Amniotic epithelial cell (primary cell): ENCODE measurements at places on chromosomes 13 and 19.

GRCh38 chr13:23175920-23176319 is 4.9 kb upstream of the SGCG start:
- DNase-seq: peak; percentile 6

DNA sequence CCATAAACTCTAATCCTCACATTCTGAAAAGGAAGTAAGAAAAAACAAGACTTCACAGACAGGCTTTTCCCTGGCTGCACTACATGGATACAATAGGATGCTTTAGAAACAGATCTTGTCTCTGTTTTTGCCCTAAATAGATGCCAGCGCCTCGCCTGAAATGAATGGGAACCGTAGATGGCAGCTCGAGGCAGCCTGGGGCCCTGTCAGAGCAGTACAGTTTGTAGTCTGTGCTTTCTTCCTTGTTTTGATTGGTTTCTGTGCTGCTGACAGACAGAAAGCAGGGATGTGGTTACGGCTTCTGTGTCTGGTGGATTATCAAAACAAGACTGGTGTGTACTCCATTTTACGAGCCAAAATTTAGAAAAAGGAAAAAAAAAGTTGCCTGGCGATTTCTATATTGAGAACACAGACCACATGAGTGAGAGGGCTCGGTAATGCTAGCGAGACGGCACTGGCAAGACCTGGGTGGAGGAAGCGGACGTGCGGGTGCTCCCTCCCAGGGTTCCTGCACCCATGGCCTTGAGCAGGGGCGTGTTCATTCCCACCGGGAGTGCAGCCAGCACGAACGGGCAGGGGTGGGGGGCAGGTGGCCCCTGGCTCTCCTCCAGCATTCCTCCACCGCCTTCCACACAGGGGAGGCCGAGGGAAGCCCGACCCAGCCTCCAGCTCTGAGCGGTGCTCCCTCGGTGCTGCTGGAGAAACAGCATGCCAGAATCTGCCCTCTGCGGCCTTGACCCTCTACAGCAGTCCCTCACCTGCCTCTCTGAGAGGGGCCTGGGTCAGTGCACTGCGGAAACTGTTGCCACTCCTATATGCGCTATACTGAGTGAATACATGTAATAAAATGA is 37.6 kb upstream of the C1QTNF9 start:
- DNase-seq: peak; percentile 91

DNA sequence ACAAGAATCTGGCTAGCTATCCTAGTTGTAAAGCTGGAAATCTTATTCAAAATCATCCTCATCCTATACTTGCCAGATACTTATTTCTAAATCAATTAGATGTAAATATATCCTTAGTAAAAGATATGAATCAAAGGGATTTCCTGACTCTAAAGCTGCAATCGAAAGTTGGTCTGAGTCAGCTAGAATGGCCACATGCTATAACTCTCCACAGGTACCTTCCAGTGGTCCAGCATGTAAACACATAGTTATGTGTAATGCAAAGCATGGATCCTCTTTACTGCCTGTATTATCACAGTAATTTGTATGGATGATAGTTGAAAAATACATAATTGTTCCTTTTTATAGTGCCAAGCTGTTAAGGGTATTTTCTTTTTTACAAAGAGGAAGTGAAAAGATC is 27.4 kb downstream of the SLITRK6 start:
- peak; percentile 4 for DNase-seq

DNA sequence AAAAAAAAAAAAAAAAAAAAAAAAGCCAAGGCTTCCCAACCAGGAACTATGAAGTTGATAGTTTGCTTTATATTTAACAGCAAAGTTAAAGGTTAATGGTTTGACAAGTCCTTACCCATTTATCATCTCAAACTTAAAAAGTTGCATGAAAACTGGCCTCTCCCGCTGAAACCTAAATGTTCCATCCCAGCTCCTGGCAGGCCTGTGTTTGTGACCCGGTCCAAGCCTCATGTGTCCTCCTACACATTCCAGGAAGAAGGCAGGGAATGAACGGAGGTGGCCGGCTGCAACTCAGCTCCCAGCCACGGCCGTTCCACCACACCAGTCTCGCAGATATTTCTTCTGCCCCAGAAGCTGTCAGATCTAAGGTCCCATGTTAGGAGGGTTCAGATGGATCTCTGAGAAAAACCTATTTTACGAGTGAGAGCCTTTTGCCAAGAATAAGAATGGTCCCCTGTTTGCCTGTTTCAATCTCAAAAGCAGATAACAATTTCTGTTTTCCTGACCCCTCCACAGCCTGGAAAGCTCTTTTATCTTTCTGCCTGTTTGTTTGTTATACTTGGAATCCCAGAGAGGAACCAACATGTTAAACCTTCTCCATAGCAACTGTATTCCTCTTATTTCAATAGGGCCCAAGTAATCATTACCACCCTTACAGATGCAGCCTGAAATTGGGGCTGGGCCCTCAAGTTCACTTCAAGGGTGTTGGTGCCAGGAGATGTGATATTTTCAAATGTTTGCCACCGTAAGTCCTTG is 56.5 kb downstream of the KCTD12 start:
- DNase-seq: no peak

GRCh38 chr19:45524575-45525129 is 17.4 kb downstream of the VASP start:
- no peak for DNase-seq

DNA sequence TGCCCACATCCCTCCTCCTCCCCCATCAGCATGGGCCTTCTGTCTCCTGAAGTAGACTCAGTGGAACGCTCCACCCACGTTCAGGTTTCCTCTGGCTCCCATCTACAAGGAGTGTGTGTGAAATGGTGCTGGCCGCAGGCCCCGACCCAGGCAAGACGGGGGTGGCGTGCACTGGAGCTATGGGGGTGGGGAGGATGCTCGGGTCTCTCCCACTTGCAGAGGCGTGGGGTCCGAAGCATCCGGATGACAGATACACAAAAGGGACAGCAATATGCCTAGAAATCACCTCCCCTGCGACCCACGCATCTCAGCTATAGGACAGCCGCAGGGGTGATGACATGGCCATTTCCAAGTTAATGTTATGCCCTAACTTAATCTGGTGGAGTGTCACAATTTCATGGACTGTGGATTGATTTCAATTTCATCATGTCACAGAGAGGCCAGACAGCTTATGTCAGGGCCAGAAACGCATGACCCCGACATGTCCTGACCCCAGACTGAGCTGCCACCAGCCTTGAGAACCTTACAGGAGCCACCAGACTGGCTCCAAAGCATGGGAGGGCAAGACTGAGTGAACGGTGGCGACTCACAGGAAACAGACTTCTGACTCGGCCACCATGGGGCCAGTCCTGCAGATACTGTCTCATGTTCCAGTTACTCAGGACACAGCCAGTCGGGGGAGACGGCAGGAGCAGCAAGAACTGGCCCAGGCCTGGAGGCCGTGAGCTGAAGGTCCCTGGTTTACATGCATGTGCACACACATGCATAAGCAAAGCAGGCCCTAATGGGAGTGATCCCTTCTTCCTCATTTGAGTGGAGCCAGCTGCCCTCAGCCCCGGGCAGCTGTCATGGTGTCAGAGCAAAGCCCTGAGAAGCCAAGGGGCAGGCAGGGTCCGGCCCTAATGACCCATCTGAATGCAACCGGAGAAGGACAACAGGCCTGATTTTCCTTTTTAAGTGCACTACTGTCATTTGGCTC is 82.2 kb downstream of the SLC7A1 start:
- no peak for DNase-seq

DNA sequence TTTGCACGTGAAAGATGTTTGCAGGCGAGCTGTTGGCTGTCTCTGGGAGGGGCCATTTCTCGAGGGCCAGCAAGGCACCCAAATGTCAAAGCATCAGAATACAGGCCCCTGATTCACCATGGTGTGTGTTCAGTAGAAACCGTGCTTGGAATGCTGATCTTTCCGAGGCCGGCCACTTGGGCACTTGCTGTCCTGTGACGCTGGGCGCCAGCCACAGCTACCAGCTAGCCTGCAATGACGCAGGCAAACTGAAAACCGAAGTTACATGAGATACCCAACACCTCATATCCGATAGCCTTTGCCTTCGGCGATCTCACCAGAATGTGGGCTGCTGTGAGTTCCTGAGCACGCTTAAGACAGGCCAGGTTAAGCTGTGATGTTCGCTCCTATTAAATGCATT is 12.0 kb downstream of the THOP1 start:
- DNase-seq: no peak

GRCh38 chr19:10238172-10238783 is 7.1 kb upstream of the S1PR2 start:
- DNase-seq: peak; percentile 35

- peak; percentile 12 for DNase-seq
Observed at GRCh38 chr13:110183910-110184309, 123.0 kb downstream of the COL4A1 start.

DNA sequence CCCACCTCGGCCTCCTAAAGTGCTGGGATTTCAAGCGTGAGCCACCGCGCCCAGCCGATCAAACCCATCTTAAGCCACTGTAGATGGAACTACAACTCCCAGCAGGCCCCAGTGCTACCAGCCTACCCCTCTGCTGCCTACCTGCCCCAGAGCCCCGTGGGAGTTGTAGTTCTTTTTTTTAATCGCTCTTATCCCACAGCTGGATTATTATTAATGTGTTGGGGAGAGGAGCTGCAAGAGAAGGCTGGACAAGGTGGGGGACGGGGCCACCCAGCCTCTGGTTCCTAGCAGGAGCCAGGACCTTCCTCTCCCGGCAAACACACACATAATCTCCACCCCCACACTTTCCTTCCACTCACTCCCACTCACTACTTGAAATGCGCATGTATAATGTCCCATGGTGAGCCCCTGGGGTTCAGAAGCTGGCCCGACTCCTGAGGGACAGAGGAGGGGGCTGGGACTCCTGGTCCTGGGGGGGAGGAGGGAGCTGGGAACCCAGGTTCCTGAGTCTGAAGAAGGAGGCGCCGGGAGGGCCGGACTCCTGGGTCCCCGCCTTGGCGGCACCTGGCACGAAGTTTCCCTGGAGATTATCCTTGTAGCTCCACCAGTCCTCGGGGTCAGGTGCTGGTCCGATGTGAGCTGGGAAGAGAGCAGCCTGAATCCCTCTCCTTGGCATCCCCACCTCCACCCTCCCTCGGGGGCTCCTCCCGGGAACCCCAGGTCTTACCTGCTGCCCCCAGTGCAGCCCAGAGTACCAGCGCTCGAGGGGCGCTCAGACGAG is 958 bp downstream of the CA11 start:
- DNase-seq: peak; percentile 82

- DNase-seq: no peak
Observed at GRCh38 chr19:8600816-8601215, 9.7 kb downstream of the ADAMTS10 start.

DNA sequence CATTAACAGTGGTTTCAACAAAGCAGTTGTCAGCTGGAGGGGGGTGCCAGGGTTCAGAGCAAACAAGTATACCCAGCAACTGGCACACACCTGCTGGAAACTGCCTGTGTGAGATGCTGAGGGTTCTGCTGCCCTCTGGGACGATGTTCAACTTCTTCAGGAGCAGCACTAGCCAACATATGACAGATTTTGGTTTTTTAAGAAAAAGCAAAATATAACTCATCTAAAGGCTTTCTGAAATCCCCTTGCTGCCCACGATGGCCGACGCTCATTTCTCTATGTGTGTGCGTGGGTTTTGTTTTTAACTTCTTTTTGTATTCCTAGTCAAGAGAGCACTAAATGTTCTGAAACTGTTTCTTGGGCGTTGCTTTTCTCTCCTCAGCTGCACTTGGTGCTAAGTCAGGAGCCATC is 79.9 kb downstream of the MRPL57 start:
- DNase-seq: no peak

DNA sequence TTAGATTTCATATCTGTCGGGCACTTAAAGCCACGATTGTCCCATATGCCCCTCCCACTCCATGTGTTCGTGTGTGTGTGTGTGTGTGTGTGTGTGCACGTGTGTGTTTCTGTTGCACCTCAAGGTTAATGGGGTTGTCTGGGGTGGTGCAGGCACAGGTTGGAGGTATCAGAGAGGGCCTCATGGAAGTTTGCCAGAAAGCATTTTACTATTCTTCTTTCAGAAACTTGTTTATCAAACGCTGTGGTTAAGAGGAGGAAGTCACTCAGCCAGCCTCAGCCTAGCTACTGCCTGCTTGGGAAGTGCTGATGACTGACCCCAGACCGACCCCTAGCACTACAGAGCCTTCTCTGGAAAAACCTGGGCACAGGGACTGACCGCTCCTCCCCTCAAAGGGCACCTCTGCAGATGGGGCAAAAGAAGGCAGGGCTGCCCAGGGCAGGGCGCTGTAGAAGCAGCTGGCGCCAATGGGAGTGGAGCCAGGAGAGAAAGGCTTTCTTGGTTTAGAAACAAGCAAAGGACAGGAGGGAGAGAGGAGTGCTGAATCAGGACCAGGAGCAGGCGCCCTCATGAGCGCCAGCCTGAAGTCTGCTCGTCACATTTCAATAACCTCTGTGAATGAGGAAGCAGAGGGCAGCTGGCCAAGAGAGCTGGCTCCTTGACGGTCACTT is 3.9 kb downstream of the SIAH3 start:
- peak; percentile 37 for DNase-seq

DNA sequence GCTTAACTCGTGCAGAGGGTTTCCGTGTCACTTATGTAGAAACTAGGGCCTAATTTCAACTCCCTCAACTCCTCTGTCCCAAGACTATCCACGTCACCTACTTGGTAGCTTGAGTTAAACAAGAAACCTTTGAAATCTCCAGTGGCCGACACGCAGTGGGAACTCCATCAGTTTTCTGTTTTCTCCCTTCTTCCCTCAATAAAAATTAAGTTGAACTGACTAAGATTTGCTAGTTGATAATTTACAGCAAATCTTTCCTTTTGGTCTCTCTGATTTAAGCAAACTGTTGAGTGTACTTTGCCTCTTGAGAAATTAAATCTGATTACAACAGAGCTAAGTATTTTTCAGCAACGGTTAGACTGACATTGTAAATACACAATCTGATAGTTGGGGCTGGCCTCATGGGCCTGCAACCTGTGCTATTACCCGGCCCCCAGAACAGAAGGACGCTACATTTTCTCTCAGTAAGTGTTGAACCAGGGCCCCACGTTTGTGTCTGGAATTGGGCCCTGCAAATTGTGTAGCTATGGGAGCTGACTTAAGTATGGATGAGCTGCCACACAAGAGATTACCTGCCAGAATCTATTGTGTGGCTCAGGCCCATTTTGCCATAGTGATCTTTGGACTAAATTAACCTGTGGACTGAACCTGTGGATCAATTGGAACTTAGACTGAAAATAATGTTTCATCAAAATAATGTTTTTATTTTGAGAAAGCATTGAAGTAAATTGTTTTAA is 708 bp upstream of the ESD start:
- DNase-seq: peak; percentile 64

DNA sequence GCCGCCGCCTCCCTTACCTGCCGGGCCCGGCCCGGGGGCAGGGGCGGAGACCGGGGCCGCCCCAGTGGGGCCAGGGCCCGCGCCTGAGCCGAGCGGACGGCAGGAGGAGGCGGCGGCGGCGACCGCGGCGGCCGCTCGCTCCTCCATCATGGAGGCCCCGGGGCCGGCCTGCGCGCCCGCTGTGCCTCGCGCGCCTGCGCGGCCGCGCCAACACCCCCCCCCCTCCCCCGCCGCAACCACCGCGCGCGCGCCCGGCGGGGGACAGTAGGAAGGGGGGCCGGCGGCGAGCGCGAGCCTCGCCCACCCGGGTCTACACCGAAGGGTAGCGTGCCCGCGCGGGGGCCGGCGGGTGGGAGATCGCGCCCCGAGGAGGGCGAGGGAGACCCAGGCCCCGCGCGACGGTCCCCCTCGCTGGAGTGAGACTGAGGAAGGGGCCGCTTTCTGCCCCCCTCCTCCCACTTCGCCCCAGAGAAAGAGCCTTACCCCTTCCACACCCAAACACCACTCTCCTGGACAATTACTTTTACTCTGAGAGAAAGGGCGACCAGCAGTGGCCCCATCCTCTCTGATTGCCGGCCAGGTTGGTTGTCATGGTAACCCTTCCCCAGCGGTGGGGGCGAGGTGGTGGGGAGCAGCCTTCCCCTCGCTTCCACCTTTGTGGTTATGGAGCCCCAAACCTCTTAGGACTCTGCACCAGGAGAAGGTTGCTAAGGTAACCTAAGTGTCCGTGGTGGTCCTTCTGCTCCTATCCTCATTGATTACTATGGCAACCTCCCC is at the start of gene STRN4:
TSS of gene STRN4 (minus strand) at position 170 of the 777 bp plus-strand sequence. CDS start at position 150, 20 bp downstream.
- no peak for DNase-seq
